Activated B cell treated with CpG ODN at 0.5 μM for 24 hours (primary cell): ENCODE measurements at places on chromosomes 7 and 10.

DNA sequence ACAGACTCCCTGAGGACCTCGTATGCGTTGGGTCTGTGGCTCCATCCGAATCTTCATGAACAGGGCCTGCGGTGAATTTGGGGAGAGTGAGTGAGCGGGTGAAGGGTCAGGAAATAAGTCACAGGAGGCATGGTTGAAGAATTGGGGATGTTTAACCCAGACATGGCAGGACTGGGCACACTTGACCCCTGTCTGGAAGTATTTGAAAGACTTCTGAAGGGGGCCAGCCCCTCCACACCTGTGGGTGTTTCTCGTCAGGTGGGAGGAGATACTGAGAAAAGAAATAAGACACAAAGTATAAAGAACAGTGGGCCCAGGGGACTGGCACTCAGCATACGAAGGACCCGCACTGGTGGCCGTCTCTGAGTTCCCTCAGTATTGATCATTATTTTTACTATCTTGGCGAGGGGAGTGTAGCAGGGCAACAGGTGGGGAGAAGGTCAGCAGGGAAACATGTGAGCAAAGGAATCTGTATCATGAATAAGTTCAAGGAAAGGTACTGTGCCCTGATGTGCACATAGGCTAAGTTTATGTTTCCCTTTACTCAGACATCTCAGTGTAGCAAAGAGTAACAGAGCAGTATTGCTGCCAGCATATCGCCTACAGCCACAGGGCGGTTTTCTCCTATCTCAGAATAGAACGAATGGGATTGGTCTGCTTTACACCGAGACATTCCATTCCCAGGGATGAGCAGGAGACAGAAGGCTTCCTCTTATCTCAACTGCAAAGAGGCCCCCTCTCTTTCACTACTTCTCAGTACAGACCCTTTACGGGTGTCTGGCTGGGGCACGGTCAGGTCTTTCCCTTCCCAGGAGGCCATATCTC is 38.2 kb upstream of the PFKFB3 start:
- no peak for DNase-seq

DNA sequence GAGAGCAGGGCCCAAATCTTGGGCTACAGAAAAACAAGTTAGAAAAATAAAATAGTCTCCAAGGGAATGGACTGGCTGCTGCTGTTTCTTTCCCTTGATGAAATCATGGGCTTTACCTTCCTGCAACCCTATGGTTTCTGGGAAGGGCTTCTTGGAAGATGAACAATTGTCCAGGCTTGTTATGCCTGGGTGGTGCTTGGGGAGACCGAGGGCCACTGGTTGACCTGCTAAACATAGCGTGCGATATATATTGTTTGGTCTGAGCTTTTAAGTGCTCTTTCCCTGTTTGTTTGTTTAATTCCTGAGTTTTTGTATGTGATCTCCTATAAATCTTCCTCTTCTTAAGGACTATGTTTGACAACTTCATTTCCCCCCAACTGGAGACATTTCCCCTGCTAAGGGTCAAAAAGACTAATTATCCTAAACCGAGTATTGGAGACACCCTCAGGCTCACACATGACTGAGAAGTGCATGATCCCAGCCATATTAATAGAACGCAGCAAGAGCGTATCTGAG is 37.9 kb downstream of the SLC25A28 start:
- DNase-seq: no peak

GRCh38 chr7:28921822-28922221 is 36.3 kb downstream of the TRIL start:
- DNase-seq: no peak

DNA sequence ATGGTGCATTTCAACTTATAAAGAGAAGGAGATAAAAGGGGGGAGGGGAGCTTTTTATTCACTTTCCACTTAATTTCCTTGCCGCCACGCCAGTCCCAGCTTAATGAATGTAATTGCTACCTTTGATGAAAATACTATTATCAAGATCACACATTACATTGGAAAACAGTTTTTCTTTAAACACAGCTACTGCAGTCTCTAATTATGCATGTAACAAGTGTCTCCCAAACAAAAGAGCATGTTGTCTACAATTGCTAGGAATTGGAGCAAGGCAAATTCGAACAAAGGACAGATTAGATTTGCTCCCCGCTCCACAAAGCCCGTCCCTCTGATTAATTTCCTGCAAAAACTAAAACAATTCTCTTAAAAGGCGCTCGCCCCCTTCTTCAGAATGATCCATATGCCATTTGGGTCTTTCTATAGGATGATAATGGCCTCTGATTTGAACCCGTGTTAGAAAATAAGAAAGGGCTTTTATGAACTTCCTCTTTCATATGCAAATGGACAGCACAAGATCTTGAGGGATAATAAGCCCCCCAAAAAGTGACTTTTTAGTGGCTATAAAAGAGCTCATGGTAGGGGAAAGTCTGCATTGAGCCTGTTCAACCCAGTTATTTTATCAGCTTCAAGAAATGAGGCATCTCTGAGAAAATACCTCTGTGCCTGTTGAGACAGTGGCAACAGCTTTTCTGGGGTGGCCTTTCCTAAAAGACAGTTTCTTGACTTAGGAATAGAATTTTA is 60.6 kb downstream of the ACADSB start:
- no peak for DNase-seq

- DNase-seq: no peak
Measured at GRCh38 chr7:26029911-26030310, 122.1 kb upstream of the NFE2L3 start.

- DNase-seq: no peak
Measured at GRCh38 chr10:128526791-128527375, 400.7 kb upstream of the MKI67 start.

DNA sequence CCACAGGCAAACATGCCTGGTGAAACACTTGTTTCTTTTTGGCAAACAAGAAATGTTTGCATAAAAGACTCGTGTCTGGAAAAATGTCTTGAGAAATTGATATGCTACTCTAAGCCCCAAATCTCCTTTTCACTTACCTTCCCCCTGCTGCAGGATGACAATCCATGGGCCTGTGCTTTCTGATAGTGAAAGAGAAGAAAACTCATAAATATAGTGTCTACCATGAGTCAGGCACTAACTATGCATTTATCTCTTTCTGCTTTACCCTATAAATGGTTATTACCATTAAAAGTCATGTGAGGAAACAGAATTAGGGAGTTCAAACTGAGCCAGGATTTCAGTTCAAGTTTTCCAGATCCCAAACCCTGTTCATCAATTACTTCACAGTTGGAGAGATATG is 6.6 kb upstream of the TARP start:
- DNase-seq: no peak

DNA sequence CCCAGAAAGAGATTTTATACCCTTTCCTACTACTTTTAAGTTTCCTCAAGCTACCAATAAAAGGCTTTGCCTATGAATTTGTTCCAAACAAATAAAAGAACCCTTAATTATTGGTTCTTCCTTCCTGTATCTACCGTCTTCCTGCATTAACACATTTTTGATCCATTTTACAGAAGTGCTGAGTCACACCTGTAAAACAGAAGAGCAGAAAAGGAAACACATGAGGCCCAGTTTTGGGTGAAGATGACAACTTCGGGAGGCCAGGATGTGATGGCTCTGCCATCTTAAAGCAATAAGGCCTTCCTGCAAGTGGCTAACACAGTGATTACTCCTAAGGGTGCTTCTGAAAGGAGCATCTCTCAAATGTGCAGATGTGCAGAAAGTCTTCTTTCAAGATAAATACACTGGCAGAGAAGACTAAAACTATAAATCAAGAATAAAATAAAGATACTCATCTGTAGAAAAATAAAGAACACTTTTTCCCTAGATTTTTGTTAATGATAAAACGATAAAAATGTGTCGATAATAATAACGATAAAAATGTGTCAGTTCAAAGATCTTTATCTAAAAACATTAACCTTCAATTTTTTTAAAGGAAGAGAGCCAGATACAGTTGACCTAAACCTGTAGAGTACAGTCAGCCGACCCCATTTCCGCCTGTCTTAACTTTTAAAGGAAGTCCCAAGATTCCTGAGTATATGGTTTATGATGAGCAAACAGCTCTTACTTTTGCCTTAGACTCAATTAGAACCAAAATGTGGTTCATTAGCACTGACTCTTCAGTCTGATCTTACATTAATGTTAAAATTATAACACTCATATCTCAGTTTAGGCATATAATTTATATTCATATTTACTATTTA is 108.6 kb downstream of the UBE2H start:
- no peak for DNase-seq

DNA sequence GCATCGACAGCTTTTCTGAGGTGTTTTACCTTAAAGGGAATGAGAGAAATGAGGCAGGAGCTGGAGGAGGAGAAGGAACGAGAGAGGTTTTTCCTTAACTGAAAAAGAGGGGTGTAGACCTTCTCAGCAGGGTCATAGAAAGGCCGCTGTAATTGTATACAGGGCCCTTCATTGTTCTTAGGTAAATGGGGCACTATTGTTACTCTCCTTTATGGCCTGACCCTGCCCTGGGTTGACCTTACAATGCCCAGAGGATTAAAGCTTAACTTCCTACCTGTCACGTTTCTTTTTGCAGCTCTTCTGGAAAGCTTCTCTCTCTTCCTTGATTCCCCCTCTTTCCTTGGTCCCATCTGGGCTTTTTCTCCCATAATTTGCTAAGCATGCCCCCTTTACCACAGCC is 13.7 kb upstream of the PDLIM1 start:
- no peak for DNase-seq

DNA sequence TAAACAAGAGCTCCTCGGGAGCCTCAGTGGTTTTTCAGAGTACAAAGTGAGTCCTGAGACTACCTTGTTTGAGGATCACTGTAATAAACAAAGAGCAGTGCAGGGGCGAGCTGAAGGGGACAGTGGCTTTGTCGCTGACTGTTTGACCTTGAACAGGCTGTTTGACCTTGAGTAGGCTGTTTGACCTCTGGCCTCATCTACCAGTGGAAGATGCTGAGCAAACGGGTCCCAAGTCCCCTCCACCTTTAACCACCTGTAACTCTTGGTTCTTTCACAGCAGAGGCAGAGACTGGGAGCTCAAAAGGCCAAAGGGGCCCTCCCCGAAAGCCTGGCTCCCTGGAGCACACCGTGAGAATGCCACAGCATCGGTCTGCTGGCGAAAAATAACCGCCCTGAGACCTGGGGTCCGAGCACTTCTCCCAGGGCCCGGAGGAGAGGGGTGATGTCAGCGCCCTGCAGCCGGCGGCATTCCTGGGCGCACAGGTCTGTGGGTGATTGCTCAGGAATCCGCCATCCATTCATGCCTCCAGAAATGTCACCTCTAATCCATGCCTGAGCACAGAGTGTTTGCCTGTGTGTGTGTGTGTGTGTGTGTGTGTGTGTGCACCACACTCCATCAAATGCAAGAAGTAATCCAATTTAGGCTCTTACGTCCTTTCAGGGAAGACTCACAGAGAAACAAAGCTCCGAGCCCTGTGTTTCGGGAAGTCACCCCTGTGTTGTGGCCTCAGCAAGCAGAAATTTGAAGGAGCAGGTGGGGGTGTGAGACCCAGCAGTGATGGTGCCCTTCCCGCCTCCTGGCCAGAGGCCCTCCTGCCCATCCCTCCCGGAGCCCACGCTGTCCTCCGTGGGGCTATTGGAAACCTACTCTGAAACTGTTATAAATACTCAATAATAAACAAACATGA is 66.5 kb downstream of the ASB13 start:
- DNase-seq: no peak

GRCh38 chr10:101011517-101012423 is 12.2 kb downstream of the LZTS2 start:
- DNase-seq: no peak

- no peak for DNase-seq
Measured at GRCh38 chr10:12500381-12501303, 151.3 kb downstream of the CAMK1D start.

- no peak for DNase-seq
Measured at GRCh38 chr7:38673795-38674194, 42.6 kb upstream of the AMPH start.

GRCh38 chr10:34024693-34025425 is 690.4 kb upstream of the NRP1 start:
- DNase-seq: no peak

- no peak for DNase-seq
Measured at GRCh38 chr10:23725548-23725947, 286.7 kb downstream of the OTUD1 start.

DNA sequence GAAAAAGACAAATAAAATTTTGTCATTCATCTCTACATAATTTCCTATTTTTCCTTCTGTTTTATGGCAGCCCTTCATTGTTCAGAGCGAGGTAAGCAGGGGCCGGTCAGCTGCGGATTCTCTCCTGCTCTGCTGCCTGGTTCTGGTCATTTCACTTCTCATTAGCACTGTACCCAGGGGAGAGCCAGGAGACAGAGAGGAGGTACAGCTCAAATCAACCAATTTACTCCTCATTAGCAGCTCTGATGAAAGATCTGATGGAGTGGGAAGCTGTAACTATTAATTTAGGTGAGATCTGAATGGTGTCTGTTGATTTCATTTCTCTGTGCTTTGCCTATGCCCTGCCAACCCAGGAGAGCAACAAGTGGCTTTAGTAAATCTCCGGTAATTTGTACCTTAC is 241.5 kb upstream of the PFKP start:
- no peak for DNase-seq

DNA sequence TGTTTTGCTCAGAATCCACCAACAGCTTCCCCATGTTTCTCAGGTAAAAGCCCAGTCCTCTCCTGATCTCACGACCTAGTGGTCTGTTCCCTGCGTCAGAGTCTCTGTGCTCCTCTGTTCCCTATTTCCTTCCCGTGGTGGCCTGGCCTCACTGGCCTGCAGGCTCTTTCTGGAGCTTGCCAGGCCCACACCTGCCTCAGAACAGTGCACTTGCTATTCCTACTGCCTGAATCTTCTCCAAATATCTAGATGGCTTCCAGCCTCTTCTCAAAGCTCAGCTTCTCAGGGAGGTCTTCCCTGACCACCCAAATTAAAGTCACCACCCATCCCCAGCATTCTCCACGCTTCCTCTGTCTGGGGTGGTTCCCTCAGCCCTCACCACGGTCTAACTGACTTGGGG is 165.3 kb downstream of the USP6NL start:
- DNase-seq: no peak

GRCh38 chr10:29011516-29011915 is 277.4 kb upstream of the LYZL1 start:
- no peak for DNase-seq

DNA sequence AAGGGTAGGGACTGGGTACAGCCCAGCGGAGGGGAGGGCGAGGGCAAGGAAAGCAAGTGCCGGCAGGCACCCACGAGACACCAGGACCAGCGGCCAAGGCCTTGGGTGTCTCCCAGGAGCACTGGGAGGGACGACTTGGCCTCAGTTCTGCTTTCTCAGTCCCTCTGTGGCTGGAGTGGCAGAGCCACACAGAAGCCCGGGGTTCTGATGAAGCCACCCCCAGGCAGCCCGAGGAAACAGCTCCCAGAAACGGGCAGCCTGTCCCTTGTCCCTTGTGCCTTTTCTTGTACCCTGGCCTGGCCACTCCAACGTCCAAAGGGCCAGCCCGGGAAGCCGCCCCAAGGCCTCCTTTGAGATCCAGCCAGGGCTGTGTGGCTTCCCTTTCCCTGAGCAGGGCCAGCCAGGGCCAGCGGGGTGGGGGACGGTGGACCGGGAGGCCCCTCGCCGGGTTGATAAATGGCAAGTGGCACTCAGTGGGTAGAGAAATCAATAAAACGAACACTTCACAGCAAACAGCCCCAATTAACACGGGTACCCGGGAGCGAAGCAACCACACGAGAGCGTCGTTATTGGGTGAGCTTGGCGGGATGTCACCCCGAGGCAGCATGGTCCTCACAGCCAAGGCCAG is 69.8 kb upstream of the GNA12 start:
- no peak for DNase-seq
